ENCODE measurements at places on chromosomes 13 and 19.
A peak's percentile ranks its signal among the peaks of the same experiment; 100 is the strongest.

- DNase-seq = no peak
These were observed 8.5 kb downstream of the KLF2 start for GRCh38 chr19:16333001-16333586.

DNA sequence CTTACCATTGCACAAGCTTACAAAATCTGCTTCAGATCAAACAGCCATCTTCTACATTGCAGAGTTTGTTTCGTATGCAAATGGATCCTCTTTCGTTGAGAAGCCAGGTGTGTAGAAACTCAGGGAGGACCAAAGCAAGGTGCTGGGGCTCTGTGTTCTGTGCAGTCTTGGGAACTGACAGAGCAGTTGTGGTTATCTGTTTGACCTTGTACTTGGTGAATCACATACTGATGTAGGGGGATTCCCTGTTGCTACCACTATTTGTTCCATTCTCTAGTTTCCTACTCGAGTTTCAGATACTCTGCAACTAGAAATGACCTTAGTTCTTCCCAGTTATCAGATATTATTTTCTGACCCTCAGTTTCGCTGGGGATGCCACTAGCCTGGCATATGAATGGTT, 95.2 kb upstream of the CLDN10 start:
- DNase-seq = no peak

GRCh38 chr13:112981451-112981850, 12.4 kb downstream of the MCF2L start:
- no peak for DNase-seq

DNA sequence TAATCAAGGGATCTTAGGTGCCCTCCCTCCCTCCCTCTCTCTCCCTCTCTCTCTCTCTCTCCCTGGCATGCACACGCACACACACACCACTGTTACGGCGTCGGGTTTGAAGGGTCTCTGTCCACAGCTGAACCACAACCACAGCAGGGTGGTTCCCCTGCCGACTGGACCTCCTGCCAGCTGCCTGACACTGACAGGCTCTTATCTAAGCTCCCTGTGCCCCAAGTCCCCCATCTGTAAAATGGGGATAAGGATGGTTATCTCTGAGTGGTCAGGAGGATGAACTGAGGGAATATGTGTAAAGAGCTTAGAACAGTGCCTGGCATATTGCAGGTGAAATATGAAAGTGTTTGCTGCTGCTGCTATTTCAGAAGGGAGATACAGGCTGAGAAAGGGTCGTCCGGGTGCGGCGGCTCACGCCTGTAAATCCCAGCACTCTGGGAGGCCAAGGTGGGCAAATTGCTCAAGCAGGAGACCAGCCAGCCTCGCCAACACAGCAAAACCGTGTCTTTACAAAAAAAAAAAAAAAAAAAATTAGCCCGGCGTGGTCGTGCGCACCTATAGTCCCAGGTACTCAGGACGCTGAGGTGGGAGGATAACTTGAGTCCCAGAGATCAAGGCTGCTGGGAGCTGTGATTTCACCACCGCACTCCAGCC, 852 bp upstream of the SHISA7 start:
- DNase-seq = no peak

- peak; percentile 76 for DNase-seq
These were observed 182.0 kb upstream of the SERP2 start for GRCh38 chr13:44191504-44192171.

- peak; percentile 95 for DNase-seq
These were observed 1.6 kb downstream of the PKN1 start for GRCh38 chr19:14434543-14435319.

DNA sequence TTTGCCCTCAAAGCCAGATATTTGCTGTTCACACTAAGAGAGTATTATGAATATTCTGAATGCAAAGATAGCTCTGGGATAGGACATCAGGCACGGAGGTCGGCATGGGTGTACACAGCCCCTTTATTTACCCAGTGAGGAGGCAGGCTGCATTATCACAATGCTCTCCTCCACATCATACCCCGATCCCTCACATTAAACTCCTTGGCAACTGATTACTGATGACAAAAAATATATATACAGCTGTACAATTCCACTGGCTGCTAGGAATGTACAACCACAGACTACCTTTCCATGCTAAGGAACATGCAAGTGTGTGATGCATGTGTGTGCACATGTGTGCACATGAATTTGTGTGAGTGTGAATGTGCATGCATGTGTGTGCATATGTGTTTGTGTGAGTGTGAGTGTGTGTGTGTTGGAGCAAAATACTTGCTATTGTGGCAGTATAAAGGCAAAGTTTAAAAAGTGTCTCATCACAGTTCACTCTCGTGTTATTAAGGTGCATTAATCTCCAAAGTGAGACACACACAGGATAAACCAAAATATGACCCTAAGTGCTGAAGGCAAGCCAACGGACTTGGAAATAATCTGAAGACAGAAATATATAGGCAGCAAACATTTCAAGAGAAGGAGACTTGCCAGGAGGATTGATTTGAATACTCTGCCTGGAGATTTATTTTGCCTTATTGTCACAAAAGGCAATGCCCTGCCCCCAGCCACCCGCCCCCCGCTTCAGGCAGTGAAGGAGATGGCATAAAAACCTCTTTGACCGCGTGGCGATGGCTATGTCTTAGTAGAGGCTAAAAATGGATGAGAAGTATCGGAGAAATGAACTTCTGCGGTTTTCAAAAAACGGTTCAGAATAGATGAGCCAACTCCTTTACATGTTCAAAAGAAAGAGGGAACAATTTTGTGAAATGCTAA, 274.8 kb downstream of the TSHZ3 start:
- no peak for DNase-seq

DNA sequence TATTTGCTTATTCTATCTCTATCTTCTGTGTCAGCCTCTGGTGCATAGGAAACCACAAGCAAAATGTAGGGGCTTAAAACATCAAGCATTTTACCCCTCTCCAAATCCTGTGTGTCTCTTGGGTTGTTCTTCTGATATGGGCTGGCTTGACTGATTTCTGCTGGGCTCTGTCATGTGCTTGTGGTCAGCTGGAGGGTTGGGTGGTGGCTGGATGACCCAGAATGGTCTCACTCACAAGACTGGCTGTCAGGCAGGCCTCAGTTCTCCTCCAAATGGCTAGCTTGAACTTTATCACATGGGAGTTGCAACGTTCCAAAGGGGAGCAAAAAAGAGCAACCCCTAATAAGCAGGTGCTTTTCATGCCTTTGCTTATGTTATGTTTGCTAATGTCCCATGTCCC, 9.6 kb upstream of the LYPD5 start:
- DNase-seq = no peak

- DNase-seq = no peak
These were observed 465.8 kb downstream of the OLFM4 start for GRCh38 chr13:53494406-53494805.

- DNase-seq = peak; percentile 48
These were observed 5.3 kb upstream of the GPR183 start for GRCh38 chr13:99312493-99312883.

DNA sequence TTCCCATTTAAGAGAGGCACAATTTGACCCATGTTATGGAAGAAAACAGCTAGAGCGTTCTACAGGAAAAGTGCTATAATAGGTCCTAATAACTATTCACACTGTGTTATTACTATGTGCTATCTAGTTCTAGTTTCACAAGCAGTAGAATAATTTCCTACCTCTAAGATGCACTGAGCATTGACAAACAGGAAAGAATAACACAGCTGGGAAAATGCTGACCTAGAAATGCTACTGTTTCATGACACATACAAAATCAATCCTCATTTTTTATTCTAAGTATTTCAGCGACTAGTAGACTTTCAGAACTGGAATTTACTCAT, 259.5 kb downstream of the ITGBL1 start:
- DNase-seq = no peak

DNA sequence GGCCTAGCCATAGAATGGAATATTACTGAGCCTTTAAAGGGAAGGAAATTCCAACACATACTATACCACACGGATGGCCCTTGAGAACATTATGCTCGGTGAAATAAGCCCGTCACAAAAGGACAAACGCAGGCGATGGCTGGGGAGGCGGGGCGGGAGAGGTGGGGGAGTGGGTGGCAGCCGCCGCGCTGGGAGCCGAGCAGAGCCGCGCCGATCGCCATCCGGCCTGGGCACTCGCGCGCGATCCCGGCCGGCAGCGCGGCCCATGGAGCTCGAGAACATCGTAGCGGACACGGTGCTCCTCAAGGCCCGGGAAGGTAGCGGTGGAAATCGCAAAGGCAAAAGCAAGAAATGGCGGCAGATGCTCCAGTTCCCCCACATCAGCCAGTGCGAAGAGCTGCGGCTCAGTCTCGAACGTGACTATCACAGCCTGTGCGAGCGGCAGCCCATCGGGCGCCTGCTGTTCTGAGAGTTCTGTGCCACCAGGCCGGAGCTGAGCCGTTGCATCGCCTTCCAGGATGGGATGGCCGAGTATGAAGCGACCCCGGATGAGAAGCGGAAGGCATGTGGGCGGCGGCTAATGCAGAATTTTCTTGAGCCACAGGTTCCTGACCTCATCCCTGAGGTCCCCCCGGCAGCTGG, 140.1 kb downstream of the ZDHHC20 start:
- DNase-seq = no peak

DNA sequence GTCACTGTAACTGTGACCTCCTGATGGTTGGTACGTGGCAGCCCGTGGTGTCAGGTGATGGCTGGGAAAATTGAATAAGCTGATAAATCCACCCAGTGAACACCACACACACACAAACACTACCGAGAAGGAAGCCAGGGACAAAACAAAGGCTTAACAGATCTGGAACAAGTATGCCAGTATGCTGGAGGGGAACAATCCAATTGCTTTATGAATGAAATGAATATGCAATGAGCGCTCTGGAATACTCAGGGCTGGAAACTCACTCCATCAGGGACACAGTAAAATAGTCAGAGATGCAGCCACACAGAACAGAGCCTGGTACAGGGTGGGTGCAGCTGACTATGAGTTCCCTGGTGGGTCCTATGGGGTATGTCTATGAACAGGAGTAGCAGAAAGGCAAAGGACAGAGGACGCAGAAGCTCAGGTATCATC, 16.7 kb downstream of the TMTC4 start:
- DNase-seq = no peak

GRCh38 chr19:56355517-56355916, 37.8 kb downstream of the ZNF582 start:
- no peak for DNase-seq

GRCh38 chr19:47274891-47275761, 441 bp downstream of the INAFM1 start:
- no peak for DNase-seq

- no peak for DNase-seq
These were observed 3.4 kb downstream of the URI1 start for GRCh38 chr19:29945433-29945832.

- DNase-seq = no peak
These were observed 130.5 kb downstream of the PAN3 start for GRCh38 chr13:28268800-28269223.

DNA sequence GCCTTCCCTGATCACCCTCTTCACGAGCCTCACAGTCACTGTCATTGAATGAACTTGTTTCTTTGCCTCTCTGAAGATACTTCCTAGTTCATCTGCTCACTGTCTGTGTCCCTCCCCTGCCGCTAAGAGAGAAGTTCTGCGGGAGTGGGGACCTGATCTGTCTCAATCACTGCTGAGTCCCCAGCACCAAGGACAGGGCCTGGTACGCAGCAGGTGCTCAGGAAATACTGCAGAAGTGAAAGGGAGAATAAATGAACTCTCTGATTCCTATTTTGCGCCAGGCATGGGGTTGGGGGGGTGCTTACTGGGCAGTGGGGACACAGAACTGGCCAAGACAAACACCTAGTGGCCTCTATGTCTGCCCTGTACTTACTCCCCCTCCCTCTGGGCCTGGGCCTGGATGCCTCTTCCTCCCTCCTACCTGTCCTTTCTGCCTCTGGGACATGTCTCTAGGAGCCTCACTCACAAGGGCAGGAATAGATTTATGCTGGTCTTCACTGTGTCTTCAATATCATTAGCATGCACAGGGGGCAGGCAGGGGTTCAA, 17.5 kb downstream of the FCGBP start:
- no peak for DNase-seq

- peak; percentile 85 for DNase-seq
These were observed 68.7 kb downstream of the IPO5 start for GRCh38 chr13:98022210-98022609.

- DNase-seq = no peak
These were observed 391.0 kb downstream of the FGF9 start for GRCh38 chr13:22061806-22062391.

DNA sequence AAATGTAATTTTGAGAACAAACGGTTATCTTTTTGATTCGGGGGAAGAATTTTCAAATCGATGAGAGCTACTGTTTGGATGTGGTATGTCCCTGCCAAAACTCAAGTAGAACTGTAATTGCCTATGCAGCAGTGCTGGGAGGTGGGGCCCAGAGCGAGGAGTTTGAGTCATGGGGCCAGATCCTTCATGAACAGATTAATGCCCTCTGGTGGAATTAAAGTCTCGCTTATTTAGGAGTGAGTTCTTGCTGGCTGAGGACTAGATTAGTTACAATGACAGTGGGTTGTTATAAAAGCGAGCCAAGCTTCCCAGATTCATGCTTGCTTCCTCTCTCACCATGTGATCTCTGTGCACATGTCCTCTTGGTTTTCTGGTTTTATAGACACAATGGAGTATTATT, 11.8 kb upstream of the PRR20A start:
- DNase-seq = no peak

GRCh38 chr13:25103711-25104110, 7.8 kb downstream of the PABPC3 start:
- DNase-seq = no peak
